ENCODE measurements at places on chromosomes 13 and 19.

- no peak for DNase-seq
These were observed 37.3 kb downstream of the KLF2 start for GRCh38 chr19:16361926-16362325.

DNA sequence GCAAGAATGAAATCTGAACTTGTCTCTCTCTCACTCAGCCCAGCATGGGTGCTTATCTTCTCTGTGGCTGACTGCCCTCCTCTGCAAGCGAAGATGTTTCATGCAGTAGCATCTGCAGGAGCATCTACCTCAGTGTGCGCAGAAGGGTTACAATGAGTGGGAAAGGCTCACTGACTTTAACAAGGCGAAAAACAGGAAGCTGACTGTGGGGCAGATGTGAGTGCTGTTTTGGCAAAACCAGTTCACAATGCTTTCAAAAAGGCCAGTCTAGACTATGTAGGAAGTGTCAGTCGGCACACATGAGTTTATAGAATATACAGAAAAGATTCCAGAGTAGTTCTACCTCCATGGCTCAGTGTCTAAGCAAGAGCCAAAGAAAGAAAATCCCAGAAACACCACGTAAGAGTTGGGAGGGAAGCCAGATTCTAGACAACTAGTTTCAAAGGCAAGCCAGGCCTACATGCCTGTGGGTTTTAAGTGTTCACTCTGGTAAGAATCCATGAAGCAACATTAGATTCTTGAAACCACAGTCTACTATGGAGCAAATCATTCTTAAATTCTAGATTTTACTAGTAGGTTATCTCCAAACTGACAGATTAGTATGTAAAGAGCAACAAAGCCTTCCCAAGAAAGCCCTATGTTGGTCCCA lies 124.5 kb downstream of the ABCC4 start:
- no peak for DNase-seq

DNA sequence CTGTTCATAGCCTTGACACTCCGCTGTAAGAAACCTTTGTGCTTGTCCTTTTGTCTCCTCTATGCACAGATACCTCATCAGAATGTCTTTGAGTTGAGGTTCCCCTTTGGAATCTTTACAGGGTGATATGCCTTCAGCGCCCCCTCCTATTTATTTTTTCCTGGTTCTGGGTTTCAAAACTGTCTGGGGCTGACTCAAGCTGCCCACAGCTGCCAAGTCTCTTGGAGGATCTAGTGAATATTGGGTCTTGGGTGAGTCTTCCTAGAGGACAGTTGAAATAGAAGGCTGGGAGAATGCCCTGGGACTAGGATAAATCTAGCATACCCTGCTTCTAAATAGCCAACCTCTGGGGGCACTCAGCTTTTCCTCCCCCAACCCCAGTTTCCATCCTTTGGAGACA lies 930 bp downstream of the ZNF136 start:
- DNase-seq: no peak

GRCh38 chr13:49935171-49936074 lies 717 bp downstream of the SPRYD7 start:
- DNase-seq: no peak

DNA sequence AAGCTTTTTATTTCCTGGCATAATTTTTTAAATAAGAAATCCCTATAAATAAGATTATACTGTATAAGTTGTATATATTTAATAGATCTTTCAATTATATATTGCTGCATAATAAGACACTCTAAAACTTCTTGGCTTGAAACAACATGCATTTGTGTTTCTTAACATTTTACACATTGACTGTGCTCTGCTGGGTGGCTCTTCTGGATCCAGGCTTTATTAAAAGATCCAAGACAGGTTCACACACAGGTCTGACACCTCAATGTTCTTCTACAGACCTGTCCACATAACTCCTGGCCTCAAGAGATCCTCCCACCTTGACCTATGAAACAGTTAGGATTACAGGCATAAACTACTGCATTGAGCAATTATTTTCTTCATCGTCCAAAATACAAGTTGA lies 77.6 kb upstream of the PCDH17 start:
- DNase-seq: no peak

- no peak for DNase-seq
These were observed 74.8 kb upstream of the STK24 start for GRCh38 chr13:98651744-98652143.

- no peak for DNase-seq
These were observed 45.6 kb downstream of the ZNF283 start for GRCh38 chr19:43872547-43873336.

GRCh38 chr19:23002690-23003422 lies at the start of gene ZNF728:
Gene ZNF728, minus strand, starts transcription at chr19:23003176. Its CDS starts 146 bp downstream, at chr19:23003030.
- no peak for DNase-seq

GRCh38 chr13:47033216-47033615 lies 136.4 kb upstream of the HTR2A start:
- DNase-seq: no peak

GRCh38 chr13:24459234-24459633 lies 53.3 kb downstream of the PARP4 start:
- no peak for DNase-seq

DNA sequence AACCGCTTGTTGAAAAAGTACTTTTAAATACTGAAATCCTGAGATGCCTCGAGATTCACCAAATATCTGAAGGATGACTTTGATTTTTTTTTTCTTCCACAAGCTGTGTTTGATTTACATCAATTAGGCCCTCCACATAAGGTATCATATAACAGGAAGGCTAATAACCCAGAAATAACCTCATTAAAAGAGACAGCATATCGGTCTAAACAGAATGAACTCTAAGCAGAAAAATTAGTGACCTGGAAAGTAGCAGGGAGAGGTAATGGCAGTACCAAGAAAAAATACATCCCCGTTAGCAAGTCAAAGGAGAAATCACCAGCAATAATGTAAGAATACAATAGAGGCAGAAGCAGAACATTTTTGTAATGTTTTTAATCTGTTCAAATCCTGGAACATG lies 452.4 kb upstream of the TSHZ3 start:
- no peak for DNase-seq

DNA sequence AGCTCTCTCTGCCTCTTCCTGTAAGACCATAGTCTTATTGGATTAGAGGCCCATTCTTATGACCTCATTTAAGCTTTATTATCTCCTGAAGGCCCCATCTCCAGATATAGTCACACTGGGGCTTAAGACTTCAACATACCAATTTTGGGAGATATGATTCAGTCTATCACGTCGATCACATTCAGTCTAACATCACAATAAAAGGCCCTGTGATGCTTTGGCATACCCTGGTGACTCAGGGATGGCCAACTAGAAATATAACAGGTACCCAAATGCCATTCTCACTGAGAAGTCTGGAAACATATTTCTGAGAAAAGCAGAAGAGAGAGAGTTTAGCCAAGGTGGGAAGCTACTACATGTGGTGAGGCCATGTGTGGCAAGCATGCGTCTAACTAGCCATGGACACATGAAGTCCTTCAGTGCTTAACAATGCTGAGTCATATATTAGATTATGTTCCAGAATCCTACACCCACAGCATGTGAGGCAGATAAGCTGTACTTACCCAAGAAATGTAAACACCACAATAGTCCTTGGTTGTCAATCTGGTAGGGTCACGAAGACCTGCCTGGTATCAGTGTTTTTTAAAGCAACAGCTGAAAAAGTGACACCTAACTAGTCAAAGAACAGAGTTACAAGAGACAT lies 485.1 kb downstream of the FOXO1 start:
- DNase-seq: no peak

DNA sequence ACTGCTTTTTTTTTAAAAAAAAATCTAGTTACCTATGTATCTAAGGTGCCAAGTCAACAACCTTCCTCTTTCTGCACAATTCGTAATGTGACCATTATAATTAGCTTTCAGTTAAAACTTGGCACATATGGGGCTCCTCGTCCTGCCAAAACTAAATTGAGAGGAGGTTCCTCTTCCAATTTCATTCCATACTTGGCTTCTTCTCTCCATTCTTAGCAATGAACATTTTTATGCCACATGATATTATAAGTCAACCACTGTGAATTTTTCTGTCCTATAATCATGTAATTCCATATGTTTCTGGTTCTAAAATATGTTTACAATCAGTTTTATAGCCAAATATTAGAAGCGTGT lies 177.0 kb downstream of the DCLK1 start:
- DNase-seq: no peak

DNA sequence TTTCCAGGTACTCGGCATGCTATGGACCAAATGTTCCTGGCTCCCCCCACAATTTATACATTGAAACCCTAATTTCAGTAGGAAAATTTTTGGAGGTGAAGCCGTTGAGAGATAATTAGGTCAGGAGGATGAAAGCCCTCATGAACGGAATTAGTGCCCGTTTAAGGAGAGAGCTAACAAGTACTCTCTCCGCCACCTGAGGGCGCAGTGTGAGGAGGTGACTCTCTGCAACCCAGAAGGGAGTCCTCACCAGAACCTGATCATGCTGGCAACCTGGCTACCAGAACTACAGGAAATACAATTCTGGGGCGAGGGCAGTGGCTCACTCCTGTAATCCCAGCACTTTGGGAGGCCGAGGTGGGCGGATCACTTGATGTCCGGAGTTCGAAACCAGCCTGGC lies 397.8 kb downstream of the SLITRK5 start:
- no peak for DNase-seq

Measured in vagina (tissue), 2 donors.